ENCODE measurements at places on chromosomes 3 and 15.

- no peak for DNase-seq
Measured at GRCh38 chr15:89107984-89108383, 19.7 kb downstream of the ABHD2 start.

GRCh38 chr3:105806359-105806758 lies 62.5 kb downstream of the CBLB start:
- DNase-seq = no peak

GRCh38 chr3:63067999-63068645 lies 192.9 kb upstream of the CADPS start:
- peak; percentile 7 for DNase-seq

DNA sequence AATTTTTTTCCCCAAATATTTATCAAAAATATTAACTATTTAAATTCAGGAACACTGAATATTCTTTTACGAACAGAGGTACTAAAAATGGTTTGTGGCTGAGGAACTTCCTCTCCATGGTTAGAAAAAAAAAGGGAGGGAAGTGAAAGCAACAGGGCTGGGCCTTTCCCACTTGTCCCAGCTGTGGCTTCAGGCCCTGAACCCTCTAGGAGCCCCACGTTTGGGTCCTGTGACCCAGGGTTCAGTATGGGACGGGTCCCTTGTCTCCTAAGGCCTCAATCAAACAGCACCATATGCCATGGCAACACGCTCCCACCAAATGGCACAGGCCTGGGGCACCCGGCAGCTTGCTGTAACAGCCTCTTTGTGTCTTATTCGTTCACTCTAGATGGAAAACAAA lies 32.4 kb downstream of the POC1A start:
- no peak for DNase-seq

DNA sequence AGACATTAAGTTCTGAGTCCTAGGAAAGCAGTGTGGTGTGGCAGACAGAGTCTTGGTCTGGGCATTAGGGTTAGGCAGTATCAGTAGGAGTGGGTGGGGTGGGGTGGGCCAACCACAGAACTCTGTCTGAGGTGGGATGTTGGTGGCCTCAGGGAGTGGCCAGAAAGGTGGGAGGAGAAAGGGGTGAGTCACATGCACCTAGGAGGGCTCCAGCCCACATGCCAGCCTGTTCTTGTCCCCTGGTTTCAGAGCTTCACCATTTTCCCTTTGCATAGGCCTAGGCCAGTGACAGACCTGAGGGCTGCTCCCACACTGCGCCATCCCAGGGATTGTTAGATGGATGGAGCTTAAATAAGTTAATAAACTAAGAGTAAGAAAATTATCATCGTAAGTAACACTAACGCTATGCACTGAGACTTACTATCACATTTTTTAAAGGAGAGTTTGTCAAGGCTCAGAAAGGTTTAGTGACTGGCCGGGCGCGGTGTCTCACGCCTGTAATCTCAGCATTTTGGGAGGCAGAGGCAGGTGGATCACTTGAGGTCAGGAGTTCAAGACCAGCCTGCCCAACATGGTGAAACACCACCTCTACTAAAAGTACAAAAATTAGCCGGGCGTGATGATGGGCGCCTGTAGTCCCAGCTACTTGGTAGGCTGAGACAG lies 33.8 kb downstream of the DNASE1L3 start:
- peak; percentile 32 for DNase-seq

GRCh38 chr15:89179966-89180875 lies 41.2 kb downstream of the RLBP1 start:
- DNase-seq = no peak

GRCh38 chr3:32093204-32093603 lies 13.2 kb upstream of the GPD1L start:
- no peak for DNase-seq

GRCh38 chr3:128503164-128503651 lies 10.2 kb upstream of the GATA2 start:
- DNase-seq = no peak

GRCh38 chr15:66633041-66633937 lies 67.5 kb upstream of the LCTL start:
- DNase-seq = no peak

GRCh38 chr3:142459096-142459495 lies 11.3 kb upstream of the XRN1 start:
- no peak for DNase-seq

DNA sequence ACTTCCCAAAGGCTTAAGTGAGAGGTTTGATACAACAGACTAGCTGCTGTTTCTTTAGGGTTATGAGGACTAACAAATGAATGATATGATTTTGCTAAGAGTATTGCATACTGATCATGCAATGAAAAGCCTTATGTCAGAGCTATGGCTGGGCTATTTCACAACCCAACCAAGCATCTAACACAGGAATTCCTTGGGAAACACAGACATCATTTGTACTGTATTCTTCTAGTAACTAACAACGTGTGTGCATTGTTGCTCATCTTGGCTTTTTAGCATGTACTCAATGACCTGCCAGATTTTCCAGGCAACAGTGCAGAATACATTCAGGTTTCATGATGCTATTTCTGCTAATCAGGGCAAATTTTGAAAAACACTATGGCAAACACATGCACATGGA lies 19.3 kb downstream of the PDZRN3 start:
- DNase-seq = no peak

DNA sequence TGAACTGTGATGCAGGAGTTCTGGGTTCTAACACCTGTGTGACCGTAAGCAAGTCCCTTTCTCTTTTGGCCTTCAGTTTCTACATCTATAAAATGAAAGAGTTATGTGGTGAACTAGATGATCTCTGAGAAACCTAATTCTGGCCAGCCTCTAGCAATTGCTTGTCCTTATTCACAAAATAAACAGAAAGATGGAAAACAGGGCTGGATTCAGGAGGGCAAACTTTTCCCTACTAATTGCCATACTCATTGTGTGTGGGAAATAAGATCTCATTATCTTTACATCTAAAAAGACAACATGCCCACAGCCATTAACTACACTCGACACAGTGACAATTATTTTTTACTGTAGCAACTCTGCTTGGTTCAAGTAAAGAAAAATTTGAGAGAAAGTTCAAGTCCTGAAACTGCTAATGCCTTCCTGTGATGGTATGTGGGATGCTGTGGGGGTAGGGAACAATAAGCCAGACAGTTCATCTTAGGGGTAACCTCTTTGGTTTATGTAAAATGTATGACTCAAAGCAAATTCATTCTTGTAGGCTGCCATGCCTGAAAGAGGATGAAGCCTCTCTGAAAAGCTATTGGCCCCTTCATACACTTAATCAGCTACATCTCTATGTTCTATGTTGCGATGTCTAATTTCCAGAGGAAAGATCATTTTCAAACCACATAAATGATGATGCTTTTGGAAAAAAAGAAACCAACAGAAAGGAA lies 177.6 kb upstream of the BCL6 start:
- no peak for DNase-seq

DNA sequence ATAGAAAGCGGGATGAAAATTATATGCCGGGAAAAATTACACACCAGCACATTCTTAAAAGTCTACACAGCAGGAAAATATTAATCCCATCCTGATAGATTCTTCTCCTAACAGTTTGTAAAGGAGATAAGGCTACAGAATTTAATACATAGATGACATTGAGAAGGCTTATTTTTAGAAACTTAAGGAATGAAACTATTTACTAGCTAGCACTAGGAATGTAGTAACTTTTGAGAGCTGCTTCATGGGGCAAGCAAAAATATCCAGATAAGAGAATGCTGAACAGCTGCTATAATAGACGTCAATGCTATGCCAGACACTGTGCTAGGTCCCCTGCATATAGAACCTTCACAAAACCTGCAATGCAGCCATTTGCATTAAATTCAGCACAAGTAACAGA lies 912.7 kb upstream of the NR2F2 start:
- no peak for DNase-seq

DNA sequence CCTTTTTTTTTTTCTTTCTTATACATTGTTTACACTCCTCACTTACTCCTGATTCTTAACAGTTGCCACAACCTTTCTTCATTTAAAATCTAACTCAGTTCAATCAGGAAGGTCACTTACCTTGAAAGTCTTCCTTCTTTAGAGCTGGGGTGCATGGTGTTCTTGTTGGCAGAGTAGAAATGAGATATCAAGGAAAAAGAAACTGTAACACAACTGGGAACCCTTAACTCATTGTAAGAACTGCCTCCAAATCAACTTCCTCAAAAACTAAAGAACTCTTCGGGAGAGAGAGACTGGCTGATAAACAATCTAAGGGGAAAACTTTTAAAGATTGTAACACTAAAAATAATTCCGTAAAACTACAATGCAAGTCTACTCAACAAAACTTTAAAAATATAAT lies 1.4 kb upstream of the APPL1 start:
- DNase-seq = no peak

- no peak for DNase-seq
Measured at GRCh38 chr15:63918901-63919348, 85.2 kb upstream of the HERC1 start.

DNA sequence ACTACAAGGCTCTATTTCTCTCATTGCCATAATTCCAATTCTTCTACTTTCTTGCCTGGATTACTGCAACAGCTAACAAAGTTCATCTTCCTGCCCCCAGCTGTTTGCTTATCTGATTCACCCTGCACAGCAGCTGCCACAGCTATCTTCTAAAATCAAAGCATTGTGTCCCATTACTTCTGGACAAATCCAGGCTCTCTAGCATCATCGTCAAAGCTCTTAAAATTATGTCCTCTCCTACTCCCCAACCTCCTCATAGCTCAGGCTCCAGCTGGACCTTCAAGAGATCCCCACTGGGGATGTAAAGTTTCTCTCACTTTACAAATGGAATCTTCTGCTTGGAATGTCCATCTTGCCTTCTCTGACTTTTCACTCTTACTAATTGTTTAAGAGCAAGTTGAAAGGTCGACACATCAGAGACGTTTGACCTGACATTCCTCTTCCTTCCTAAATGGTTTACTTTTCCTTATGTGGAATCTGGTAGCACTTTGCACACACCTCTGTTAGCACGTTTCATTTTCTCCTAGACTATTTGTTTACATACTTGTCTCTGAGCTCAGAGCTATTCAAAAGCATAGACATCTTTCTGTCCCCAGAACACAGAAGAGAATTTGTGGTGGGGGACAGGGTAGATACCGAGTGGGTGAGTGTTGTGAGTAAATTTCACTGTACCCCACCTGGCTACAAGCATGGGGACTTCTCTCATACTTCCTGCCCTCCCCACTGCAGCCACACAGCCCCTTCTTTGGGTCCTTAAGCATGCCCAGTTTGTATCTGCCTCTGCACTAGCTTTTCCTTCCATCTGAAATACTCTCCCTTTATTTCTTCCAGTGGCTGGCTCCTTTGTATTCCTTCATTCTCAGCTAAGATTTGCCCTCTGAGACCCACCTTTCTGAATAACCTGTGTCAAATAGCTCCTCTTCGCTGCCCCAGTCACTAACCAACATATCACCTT lies 77.9 kb downstream of the SERPINI1 start:
- no peak for DNase-seq

DNA sequence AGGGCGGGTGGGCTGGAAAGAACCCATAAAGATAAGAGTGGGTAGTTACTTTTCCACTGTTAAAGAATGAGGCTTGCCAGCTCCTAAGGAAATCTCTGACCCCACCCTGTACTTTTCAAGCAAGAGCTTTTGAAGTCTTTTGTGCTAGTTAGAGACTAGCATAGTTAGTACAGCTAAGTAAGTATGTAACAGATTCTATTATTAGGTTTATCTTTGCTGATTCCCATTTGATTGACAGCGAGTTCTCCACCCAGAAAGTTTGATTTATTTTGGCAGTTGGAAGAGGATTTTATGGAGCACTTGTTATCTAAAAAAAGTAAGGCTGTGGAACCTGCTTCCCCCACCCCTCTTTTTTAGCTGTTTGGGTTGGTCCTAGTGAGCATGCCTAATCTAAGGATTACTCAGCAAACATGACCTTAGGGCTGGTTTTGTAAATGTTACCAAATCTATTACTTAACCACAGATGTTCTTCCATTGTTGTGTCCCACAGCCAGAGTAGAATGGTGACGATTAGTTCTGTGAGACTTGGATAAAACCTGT lies 57.6 kb downstream of the FNDC3B start:
- DNase-seq = no peak

DNA sequence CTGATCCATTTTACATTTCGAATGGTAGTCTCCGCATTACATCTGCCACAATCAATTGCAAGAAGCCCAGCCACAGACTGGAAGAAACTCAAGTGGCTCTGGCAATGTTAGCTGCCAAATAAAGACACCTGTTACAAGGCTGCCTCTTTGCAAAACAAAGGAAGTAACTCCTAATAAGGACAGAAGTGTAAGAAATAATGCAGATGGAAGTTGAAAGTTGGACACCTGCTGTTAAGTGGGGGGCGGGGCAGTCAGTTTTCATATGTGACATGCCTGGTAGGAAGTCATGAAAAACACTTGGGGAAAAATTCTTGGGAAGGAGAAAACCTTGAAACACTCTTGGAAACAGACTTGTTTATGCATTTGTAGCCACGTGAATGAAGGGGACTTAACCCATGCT lies 54.1 kb upstream of the ATP2C1 start:
- DNase-seq = no peak

DNA sequence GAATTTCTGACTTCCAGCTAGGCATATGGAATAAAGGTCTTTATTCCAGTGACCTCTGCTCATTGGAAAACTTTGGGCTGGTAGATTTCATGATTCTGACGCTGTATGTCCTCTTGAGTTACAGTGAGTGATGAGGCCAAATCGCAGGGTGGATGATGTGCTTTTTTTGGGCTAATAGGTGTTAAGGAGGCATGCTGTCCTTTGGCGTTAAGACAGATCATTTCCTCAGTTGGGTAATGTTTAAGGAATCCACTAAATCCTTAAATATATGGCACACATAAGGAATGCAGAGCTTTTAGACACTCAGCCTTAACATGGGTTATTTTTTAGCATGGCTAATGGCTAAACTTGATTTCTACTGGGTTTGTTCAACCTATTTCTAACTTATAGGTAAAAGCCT lies 87.9 kb downstream of the LPP start:
- DNase-seq = no peak

GRCh38 chr3:193548406-193548805 lies 6.3 kb downstream of the ATP13A4 start:
- DNase-seq = no peak

DNA sequence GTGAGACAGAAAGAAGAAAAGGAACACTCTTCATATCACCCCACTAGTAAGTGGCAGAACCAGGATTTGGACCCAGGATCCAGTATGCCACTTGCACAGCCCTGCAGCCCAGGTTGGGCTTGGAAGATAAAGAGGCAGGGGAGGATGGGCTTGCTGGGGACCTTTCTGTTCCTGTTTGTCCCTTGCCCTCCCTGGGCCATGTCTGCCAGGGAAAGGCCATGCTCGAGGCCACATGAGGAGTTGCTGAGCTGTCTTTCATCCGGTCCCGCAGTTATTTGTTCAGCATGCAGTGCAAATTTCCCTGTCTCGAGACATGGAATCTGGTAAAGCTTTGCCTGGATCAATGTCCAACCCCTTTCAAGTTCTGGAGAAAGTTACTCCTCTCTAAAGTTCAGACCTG lies 116.0 kb upstream of the MRPS22 start:
- DNase-seq = no peak

GRCh38 chr3:154095832-154096421 lies 25.3 kb upstream of the ARHGEF26 start:
- DNase-seq = no peak

DNA sequence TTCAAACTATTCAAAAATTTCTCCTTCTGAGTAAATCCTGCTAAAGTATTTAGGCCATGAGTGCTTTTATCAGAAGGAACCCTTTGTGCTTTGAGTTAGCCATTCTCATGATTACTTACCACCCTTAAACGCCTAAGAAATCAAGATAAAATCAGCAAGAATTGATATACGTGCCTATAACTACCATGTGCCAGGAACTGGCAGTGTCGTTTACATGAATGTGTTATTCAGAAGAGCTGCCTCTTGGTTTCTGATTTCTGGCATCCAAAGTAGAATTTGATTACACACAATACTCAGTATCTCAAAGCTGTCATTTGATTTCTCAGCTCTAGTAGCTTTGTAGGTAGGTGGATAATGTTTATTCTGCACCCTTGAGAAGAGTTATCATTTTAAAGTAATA lies 351.3 kb upstream of the CCDC54 start:
- no peak for DNase-seq

Data from pancreas (tissue), 10 donors.